Left renal pelvis (tissue), 4 donors: ENCODE measurements at places on chromosomes 6 and 20. TPM values are rescaled to one million over a fixed set of nuclear protein-coding genes. Genes with fewer than 3 reads are reported as not detected.

GRCh38 chr20:17872434-17872833 is 96.2 kb downstream of the SNX5 start:
- DNase-seq: no peak

- DNase-seq: no peak
These were observed 7.7 kb upstream of the FOXF2 start for GRCh38 chr6:1381481-1382330.

DNA sequence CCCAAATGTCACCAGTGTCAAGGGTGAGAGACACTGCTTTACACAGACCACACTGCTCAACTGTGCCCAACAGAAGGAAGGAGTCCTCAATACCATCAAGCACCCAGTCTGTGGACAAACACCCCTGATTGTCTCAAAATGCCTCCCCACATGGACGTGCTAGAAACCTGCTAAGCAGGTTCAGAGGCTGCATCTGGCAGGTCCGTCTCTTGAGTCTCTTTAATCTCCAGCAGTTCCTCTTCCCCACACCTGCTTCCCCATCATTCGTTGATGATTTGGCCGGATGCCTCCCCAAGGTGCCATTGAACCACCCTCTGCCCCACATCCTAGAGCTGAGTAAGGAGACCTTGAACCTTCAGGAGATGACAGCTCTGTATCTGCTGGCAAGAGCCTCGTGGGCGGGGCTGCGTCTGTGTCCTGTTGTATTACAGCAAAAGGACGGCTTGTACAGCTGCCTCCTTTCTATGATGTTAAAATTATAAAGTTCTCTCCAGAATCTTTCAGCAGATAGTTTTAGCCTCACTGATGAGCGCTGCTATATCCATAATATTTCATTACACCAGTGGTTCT is 179.2 kb downstream of the PREX1 start:
- DNase-seq: no peak

The FGD2 gene
- polyA plus RNA-seq: 3.9 TPM

GRCh38 chr20:62651285-62652021 is 9.2 kb downstream of the SLCO4A1 start:
- no peak for DNase-seq

The ACTL10 gene
- polyA plus RNA-seq: 0.62 TPM

DNA sequence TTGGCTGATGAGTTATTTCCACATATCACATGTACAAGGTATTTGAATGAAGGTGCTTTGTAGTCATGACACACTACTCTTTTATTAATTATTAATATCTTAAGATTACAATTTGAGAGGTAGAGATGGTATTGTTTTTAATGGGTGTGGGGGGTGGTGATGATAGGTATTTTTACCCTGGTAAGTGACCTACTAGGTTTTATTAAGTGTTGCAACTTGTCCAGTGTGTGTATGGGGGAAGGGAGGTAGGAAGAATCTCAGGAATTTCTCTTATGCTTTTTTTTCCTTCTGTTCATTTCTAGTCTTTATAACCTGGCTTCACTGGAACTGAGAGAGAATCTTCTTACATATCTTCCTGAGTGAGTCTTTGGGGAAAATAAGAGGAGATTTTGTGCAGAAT is 101.4 kb downstream of the LRRC1 start:
- DNase-seq: no peak

- DNase-seq: no peak
These were observed 451.7 kb downstream of the QKI start for GRCh38 chr6:163866192-163866591.

DNA sequence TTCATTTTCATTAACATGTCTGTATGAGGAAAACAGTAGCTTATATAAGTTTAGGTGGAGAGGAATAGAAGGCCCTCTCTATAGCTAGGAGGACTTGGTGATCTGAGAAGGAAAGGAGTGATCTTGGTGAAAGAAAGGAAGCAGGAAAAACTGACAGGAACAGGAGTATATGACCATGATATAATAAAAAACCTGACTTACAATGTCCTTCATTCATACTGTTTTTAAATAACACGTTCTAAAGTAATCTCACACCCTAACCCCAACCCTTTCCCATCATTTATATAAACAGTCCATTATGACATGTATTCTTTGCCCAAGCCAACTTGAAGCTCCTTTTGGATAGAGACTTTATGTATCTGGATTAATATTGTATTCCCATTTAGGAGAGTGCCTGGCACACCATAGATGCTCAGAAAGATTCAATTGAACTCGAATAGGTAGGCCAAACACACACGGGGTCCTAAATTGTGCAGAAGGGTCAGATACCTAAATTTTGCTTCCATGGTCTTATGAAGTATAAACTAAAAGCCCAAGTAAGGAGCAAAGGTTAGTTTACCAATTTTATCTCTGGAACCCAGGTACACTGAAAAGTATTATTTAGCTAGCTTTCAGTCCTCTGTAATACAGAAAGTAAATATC is 75.9 kb downstream of the OR2B2 start:
- no peak for DNase-seq

DNA sequence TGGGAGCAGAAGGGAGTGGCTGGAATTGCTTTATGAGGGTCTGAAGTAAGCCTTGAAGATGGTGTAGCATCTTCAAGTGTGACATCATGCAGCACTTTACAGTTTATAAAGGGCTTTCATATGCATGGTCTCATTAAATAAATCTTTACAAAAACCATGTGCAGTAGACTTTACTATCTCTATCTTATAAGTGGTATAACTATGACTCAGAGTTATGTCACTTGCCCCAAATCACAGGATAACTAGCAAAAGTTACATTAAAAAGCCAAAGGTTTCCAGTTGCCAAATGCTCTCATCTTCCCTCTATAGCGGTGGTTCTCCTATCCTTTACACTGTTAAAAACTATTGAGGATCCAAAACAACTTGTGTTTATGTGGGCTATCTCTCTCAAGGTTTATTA is 687.7 kb upstream of the MARCKS start:
- DNase-seq: no peak

DNA sequence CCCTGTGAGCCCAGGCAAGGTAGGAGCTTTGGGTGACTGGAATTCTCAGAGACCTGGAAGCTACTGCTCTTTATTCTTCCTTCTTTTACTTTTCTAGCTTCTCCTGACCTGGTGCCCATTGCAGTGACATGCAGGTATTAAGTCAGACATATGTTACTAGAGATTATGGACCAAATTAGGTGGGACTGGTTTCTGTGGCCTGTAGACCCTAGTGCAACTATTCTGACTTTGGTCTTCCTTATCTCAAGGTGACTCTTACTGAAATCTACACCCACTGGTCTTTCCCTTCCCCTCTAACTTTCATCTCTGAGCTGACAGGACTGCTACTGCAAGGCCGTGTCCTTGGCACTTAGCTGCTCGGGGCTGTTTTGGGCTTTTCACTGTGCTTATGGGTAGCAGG is 24.4 kb upstream of the TMEM217 start:
- no peak for DNase-seq

The SLC22A16 gene
- polyA plus RNA-seq: 0.53 TPM

DNA sequence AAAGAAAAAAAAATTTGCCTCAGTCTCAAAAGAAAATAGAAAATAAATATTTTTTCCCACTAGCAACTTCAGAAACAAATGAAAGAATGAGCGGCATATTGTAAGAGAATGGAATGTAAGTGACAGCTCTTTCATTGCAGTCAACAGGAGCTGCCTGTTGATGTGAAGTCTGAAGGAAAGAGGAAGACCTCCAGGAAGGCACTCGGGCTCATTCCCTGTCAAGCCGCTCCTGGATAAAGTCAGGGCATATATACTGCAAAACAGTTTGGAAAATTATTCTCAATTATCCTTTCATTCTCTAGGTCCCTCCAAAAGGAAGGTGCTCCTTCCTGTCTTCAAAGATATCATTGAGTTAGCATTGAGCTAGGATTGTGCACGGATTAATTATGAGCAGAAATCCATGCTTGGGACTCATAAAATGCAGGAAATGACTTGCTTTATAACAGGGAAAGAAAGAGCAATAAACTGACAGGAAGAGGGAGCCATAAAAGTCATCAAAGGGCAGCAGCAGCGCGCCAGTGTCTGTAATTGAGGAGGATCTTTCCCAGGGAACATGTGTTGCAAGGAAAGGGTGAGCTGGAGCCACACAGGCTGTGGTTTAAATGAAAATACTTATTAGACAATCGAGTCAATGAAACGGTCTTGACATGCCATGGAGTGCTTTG is 218.2 kb downstream of the C6orf118 start:
- DNase-seq: no peak

The WFDC12 gene
- not detected for polyA plus RNA-seq

- DNase-seq: no peak
These were observed 59.3 kb upstream of the ZNF217 start for GRCh38 chr20:53652859-53653517.

The PERP gene
- polyA plus RNA-seq: 27.0 TPM

The MLIP gene
- polyA plus RNA-seq: 0.24 TPM

The CYP24A1 gene
- polyA plus RNA-seq: 0.15 TPM

The C6orf163 gene
- 3.2 TPM for polyA plus RNA-seq

DNA sequence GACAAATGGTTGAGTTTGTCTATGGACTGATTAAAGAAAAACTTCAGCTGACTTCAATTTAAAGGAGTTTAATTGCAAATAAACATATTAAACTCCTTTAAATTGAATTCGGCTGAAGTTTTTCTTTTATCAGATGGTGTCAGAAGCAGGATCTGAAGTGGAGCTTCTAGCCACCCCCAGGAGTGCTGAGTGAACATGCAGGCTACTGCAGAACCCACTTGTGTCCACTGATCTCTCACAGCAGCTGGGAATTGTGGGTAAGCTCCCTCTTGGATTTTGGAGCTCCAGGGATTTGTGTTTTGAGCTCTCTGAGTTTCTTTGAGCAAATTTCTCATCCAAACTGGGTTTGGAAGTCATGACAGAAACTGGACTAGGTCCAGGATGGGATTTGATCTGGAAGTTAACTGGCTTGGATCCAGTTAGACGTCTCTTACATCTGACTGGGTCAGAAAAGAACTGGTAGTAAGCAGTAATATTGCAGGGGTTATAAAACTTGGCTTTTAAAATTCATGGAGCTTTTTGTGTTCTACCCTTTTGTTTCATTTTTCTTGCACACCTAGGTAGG is 95.8 kb upstream of the UST start:
- no peak for DNase-seq

The DACT2 gene
- polyA plus RNA-seq: 5.1 TPM

GRCh38 chr6:81708113-81708699 is 44.3 kb downstream of the TENT5A start:
- no peak for DNase-seq

- no peak for DNase-seq
These were observed 130.9 kb downstream of the TRMT11 start for GRCh38 chr6:126117251-126117650.

The RIMS4 gene
- 0.88 TPM for polyA plus RNA-seq

DNA sequence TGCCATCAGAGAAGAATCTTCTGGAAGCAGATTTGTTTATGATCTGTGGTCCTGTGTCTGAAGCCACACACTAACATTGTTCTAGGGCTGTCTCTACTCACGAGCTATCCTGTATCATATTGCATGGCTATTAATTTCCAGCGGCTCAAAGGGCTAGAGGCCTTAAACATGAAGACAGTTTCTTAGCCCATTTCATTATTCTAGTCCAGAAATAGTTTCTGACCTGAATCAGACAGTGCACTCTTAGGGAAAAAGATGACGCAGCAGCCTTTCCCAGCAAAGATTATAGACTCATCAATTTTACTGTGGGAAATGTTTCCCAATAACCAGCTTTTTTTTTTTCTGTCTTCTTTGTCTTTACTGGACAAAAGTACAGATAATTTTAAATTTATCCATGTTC is 105.3 kb upstream of the SUPT3H start:
- no peak for DNase-seq

DNA sequence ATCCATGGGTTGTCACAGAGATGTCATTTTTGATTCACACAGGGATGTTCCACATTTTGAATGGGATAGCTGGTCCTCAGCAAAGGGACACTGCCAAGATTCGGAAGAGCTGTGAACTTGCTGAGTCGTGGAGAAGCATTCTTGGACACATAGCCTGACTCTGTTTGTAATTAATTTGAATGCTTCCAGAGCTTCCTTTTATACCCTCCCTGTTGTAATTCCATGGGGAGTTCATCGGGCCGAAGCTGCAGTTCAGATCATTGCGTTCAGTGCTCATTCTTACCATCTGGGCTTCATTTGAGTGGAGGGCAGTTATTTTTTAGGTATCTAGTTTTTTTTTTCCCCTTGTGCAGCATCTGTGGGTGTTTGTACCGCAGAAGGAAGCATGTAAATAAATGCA is 126.5 kb downstream of the SLC24A3 start:
- DNase-seq: no peak

The HAO1 gene
- not detected for polyA plus RNA-seq

- no peak for DNase-seq
These were observed 32.9 kb downstream of the GPX5 start for GRCh38 chr6:28558629-28559028.

DNA sequence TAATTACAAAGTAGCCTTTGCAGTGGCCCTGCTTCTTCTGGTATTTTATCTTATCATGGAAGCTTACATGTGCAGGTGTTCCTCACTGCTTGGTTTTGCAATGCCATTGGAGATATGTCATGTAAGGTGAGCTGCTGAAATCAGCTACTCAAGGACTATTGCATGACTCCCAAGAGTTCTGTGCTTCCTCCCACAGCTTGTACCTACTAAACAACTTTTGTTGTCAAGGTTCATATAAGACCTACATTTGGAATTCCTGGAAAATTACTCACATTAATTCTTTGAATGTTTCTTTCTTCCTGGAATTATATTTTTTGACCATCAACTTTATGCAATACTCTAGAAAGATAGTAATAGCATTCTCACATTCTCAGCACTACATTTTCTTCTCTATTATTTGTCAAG is 427.5 kb upstream of the HSF2 start:
- no peak for DNase-seq

The DDO gene
- polyA plus RNA-seq: 1.1 TPM

- DNase-seq: no peak
These were observed 8.0 kb upstream of the TUBB2B start for GRCh38 chr6:3235486-3235885.

DNA sequence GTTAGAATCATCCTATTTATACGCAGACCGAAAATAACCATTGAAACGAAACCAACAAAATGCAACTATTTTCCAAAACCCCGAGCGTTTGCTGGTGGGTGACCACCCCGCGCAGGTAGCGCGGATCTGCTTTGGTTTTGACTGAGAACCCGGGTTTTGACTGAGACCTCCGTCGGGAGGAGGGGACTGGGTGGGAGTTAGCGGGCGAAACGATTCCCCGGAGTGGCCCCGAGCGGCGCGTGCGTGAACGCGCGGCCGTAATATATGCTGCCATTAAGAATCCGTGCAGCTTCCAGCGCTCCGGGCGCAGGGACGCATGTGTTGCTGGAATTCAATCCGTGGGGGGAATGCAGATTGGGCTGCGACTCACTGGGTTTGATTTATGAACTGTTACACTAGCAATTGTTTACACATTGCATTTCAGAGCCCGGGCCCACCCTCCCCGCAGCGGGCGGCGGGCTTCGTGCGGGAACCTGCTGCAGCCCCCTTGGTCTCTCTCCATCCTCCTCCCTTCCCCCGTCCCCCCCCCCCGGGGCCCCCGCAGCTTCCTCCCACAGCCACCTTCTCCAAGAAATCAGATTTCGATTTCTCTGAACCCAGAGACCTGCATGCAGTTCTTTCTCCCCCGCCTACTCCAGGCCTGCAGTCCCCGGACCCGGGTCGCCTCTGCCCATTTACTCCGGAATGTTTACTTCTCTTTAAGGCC is 9.9 kb downstream of the NRN1 start:
- DNase-seq: no peak

The OSBPL2 gene
- polyA plus RNA-seq: 44.3 TPM

The NT5DC1 gene
- 20.6 TPM for polyA plus RNA-seq

The OPRL1 gene
- polyA plus RNA-seq: 1.5 TPM

- DNase-seq: no peak
These were observed 3.3 kb downstream of the ENTPD6 start for GRCh38 chr20:25198663-25199383.

The BANF2 gene
- not detected for polyA plus RNA-seq
